ENCODE measurements at places on chromosomes 7 and 10.
A peak's percentile ranks its signal among the peaks of the same experiment; 100 is the strongest.

DNA sequence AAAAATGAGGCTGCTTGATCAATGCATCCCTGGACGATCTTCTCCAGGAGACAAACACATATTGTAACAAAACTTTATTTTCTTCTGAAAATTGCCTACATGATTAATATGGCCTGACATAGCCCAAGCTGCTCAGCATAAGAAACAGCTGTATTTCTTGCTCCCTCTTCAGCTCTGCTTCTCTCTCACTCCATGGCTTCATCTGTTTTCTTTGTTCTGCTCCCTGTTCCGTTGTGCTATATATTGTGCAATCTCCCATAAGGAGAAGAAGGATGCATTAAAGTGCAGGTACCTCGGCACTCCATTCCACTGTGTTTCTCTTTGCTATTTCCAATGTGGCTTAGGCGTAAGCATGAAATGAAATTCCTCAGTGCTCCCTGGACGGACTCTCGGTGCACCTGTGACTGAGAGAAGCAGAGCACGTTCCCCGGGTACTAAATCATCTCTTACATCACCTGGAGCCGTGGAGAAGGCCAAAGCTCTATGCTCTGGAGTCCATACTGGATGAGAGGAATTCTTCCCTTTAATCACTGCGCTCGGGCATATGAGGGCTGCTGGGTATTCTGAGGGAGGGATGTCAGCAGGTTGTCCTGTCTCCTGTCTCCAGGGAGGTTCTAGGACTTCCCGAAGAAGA lies 254.3 kb downstream of the GALNT17 start:
- no peak for DNase-seq

DNA sequence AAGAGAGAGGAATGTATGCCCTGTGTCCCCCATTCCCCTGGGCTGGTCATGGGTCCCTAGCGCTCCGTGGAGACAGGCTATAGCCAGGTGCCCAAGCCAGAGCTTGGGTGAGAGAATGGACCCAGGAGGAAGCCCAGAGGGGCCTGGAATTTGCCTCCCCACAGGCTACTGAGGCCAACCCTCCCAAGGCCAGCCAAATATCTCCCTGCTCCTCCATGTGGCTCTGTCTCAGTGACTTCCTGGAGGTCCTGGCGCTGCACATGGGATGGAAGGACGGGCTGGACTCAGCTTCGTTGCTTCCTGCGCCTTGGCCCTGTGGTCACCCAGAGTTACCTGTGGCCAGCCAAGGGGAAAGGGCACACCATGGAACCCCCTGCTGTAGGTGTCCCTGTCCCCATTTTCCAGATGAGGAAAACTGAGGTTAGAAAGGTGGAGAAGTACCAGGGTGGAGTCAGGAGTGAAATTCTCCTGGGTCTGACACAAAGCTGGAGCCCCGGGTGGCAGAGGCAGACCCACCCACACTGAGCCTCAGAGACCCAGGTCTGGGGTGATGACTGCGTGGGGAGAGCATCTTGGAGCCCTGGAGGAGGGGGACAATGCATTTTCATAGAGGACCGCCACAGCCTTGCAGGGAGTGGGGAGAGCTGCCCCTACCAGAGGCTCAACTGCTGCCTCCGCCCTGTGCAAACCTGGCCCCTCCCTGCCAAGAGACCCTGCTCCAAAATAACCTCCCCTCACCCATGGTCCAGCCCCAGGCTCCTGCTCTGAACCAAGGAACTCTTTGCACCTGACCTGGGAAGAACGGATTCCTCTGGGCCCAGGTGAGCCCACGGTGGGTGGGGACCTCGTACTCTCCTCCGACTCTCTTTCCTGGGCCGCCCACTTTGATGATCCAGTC lies 42.6 kb downstream of the TMEM270 start:
- no peak for DNase-seq

DNA sequence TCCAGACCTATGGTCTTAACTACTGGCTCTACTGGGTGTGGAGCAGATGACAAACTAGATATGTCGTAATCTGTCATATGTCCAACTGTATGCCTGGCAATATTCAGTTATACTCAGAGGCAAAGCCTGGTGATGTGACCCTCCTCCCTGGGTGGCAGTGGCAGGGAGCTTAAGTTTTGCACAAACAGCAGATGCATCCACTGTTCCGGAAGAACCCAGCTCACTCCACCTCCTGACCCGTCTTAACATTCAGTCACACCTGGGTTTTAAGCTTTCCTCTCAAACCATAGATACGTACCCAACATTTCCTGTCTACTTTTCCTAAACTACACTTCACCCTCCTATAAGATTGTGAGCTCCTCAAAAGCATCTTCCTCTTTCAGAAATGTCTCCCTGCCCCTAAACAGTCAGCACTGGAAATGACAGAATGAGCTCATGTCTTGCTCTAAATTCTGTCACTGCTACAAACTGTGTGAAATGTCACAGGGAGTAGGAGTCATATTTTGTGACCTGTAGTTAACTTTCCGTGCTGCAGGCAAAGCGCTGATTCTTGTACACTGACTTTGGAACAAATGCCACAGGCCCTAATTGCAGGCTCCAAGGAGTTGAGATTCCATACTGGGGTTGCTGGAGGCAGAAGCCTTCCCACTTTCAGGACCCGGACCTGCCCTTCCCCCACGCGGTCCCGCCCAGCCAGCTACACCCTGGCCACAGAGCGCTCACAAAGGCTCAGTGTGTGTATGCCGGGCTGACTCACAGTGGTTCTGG lies 23.9 kb downstream of the SCD start:
- peak; percentile 76 for DNase-seq

DNA sequence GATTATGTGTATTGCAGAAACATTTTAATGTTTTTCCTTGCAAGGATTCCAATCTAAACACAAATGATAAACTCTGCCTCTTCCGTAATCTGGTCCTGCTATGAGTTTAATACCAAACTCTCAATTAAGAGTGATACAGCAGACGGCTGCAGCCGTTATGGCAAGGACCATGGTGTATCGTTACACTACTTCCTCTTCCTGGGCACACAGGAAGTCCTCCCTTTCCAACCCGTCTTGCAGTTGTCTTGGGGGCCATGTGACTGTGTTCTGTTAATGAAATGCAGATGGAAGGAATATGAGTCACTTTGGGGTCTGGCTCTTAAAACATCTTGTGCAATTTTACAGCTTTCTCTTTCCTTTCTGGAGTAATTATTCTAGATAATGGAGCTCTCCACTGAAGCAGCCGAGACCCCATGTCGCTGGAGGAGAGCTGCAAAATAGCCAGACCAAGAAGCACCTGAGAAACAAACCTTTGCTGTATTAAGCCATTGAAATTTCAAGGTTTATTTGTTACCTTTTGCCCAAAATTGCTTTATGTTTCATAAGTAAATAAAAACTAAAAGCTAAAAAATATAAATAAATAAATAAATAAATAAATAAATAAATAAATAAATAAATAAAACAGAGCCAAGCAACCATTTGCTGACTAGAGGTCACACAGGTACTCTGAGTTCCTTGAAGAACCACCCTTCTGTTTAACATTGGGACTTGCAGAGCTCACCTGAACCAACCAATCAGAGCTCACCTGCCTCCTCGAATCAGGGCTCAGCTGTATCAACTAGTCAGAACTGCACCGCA lies 74.7 kb downstream of the FRMPD2 start:
- DNase-seq = no peak

All from type B pancreatic cell (in vitro differentiated cells).